Fibroblast of the conjunctiva (primary cell): ENCODE measurements at places on chromosomes 1 and 21.
A peak's percentile ranks its signal among the peaks of the same experiment; 100 is the strongest.

GRCh38 chr1:33361532-33362235, 40.8 kb upstream of the A3GALT2 start:
- DNase-seq, result no peak

DNA sequence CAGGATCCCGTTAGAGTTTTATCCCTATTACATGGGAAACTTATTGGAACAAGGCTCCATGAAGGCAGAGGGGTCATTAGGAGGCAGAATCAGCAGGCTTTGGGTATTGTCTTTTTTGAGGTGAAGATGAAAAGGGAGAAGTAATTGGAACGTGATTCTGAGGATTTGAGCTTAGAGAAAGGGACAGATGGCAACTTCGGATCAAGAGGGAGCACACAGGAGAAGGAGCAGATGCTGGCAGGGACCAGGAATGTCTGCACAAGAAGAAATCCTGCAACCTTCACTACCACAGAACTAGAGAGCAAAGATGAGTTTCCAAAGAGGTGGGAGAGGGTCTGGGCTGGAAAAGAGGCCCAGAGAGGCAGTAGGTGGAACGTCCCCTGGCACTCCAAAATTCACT, 202.8 kb downstream of the RRAGC start:
- DNase-seq, result no peak

DNA sequence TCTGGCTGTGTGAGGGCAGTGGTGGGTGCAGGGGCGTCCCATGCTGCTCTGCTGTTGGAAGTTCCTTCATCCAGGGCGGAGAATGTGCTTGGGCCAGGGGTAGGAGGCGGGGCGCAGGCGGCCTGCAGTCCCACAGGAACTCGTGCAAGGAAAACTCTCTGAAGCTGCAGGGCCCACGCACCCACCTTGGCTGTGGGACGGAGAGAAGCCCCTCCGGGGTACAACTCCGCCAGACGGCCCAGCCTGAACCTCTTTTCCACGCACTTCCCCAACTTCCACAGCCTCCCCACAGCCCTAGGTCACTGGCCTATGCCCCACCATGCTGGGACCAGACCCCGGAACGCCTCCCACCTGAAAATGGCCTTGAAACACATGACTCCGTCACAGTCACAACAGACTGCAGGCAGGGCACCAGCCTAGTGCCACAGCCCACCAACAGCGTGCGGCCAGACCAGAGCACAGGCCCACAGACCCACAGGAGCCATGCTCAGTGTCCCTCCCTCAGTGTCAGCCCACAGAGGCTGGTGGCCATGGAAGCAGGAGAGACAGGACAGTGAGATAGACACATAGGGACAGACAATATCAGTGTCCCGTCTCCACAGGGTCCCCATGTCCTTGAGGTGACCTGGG, 47.8 kb downstream of the WNT9A start:
- DNase-seq, result no peak

DNA sequence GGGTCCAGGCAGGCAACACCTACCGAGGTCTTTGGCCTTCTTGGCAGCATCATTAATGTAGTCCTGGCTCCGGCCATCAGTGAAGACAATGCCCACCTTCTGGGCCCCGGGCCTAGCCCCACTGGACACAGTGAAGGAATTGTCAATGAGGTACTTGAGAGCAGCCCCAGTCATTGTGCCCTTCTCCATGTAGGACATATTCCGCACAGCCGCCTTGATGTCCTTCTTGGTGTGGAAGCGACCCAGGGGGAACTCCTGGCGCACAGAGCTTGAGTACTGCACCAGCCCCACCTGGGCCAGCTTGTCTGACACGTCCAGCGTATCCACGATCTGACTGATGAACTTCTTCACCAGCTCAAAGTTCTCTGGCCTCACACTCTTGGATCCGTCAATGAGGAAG, 7.5 kb downstream of the MATN1 start:
- no peak for DNase-seq

- peak; percentile 68 for DNase-seq
These were observed 41.2 kb upstream of the RAB4A start for GRCh38 chr1:229229721-229230139.

- DNase-seq, result peak; percentile 79
These were observed 121.2 kb downstream of the SLC45A1 start for GRCh38 chr1:8439015-8439702.

GRCh38 chr1:111417755-111418154, 9.8 kb downstream of the OVGP1 start:
- no peak for DNase-seq

- DNase-seq, result no peak
These were observed 650.7 kb downstream of the KIF26B start for GRCh38 chr1:245805532-245805931.

DNA sequence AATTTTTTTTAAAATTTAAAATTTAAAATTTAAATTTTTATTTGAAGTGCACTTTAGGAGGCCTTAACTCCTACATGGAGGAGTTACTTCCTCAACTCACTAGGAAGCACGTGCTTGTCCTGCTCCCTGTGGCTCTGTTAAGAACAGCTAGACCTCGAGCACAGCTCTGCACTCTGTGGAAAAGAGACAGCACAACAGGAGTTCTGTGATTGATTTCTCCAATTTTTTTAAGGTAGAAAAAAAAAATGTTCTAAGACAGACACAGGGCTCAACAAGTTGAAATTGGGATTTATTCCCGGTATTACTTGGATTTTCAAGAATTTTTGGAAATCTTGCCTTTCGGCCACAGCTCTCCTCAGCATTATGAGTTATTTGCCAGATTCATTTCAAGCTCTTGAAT, 356.6 kb upstream of the LYPLAL1 start:
- no peak for DNase-seq

GRCh38 chr1:173269490-173270230, 62.5 kb upstream of the TNFSF4 start:
- peak; percentile 80 for DNase-seq

- DNase-seq, result no peak
These were observed 8.9 kb upstream of the CMPK1 start for GRCh38 chr1:47324682-47325081.

GRCh38 chr1:235910357-235911299, 43.9 kb upstream of the LYST start:
- peak; percentile 84 for DNase-seq

GRCh38 chr1:154456631-154457030, 45.4 kb upstream of the TDRD10 start:
- no peak for DNase-seq

DNA sequence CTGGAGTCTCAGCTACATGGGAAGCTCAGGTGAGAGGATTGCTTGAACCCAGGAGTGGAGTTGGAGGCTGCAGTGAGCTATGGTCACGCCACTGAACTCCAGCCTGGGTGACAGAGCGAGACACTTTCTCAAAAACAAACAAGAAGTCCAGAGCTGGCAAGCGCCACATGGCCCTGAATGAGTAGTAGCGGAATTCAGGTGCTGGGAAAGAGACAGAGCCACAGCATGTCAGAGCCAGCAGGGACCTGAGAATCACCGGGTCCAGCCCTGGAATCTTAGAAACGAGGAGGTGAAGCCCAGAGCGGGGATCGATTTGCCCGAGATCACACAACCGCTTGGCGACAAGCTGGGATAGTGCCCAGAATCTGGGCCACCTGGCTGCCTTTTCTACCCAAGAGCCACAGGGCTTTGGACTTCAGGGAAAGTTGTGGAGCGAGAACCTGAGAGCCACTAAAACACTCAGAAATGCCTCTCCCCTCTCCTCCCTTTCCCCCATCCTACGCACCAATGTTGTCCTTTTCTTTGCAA, 9.8 kb downstream of the ARL8A start:
- DNase-seq, result no peak

DNA sequence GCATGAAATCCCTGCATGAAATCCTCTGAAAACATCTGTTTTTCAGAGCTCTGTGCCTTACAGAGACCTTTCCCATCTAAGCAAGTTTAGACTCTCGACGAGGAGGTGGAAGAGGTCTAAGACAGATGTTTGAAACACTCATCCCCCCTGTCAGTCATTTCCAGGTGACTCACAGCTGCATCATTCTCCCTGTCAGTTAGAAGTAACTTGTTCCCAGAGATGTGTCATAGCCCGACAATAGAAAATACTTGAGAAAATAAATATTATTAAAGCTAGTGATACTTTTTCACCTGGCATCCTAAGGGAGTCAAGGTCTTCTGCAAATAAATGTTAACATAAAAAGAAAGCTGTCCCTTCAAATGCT, 41.6 kb upstream of the SEC16B start:
- DNase-seq, result no peak

- no peak for DNase-seq
These were observed 190.4 kb upstream of the USP25 start for GRCh38 chr21:15539376-15539775.

DNA sequence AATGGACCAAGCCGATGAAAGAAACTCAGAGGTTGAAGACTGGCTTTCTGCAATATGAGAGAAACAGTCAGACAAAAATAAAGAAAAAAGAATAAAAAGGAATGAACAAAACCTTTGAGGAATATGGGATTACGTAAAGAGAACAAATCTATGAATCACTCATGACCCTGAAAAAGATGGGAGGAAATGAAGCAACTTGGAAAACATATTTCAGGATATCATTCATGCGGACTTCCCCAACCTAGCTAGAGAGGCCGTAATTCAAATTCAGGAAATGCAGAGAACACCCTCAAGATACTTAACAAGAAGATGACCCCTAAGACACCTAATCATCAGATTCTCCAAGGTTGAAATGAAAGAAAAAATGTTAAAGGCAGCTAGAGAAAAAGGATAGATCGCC, 705.3 kb upstream of the CHRM3 start:
- DNase-seq, result peak; percentile 9

GRCh38 chr1:67839826-67840225, 6.6 kb upstream of the GNG12 start:
- no peak for DNase-seq

GRCh38 chr21:44265734-44266270, 4.1 kb upstream of the DNMT3L start:
- no peak for DNase-seq

GRCh38 chr1:85351202-85351828, 74.9 kb upstream of the BCL10 start:
- DNase-seq, result no peak

GRCh38 chr1:54257346-54257620, 57.3 kb downstream of the MRPL37 start:
- DNase-seq, result no peak

DNA sequence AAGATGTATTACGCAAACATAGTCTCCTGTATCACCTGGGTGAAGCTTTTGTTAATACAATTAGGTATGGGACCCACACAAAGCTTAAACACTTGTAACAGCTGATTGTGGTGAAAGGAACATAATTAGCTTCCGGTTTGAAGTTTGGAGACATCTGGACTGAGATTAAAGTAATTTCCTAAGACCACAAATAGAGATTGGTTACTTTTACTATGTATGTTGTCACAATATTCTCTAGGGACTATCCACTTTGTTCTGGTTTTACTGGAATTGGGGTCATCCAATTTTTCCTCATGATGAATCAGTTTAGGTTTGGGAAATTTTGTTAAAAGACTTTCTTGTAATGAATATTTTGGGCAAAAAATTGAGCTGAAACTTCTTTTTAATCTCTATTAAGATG, 71.8 kb upstream of the SAMSN1 start:
- no peak for DNase-seq

GRCh38 chr21:25409978-25410377, 197.3 kb downstream of the MRPL39 start:
- no peak for DNase-seq

DNA sequence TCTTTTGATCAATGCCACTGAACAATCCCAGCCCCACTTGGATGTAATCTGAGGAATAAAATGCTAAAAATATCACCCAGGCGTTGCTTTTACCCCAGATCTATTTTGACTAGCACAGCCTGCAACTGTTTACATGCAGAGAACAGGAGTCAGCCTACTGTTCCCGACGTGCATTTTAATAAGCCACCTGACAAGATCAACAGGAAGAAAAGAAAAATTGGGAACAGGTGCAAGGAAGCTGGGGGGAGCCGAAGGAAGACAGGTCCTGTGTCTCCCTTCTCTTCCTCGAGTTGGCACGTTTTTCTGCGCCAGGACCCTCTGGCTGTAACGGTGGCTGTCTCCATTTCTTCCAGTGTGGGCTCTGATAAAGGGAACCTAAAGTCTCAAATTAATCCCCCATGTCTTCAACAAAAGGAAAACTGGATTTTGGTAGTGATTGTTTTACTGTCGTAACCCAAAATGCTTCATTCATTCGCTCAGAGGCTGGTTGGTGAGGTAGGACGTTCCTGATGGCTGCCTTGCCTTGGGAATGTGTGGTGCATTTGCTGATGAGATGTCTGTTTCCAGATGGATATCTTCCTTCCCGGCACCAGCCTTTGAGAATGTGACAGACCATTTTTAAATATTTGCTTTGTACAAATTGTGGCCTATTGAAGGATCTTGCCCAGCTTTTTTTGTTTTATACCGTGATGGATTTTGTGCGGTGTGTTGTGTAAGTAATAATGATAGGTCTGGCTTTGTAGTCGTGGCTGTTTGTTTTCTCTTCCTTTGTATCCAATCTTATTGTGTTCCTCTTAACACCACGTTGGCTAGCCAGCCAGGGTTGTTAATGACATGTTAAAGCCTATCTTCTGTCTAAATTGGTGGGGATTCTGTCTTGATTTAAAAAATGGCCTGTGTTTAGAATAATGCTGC, 117.5 kb downstream of the C1orf21 start:
- no peak for DNase-seq

DNA sequence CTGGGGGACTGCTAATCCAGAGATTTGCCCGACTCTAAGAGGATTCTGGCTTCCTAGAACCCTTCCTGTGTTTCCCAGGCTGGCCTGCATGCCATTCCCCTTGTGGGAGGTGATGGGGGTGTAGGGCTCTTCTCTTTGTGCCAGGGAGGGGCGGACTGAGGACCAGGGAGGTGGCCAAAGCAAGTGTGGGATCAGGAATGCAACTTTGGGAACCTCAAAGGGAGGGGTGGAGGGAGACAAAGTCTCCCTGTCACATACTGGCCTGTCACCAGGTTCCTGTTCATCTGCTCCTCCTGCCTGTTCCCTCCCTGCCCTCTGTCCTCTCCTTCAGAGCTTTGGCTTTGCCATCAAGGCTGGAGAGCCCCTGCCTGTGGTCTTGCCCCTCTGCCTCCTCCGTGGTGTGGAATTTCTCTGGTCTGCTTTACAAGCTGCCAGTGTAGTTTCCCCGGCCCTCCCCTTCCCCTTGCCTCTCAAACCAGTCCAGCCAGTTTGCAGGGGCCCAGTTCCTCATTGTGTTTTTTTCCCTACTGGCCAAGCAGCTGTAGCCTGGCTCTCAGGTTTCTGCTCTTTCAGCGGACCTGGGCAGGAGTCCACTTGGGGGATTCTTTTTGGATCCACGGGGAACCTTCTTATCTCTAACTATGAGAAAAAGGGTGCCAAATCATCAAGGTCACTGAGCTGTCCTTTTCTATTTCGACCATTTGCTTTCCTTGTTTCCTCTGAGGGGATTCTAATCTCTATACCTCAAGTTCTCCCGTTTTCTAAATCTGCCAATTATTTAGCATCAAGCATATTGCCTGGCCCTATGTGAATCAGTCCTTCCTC, 1.8 kb downstream of the CGN start:
- no peak for DNase-seq

DNA sequence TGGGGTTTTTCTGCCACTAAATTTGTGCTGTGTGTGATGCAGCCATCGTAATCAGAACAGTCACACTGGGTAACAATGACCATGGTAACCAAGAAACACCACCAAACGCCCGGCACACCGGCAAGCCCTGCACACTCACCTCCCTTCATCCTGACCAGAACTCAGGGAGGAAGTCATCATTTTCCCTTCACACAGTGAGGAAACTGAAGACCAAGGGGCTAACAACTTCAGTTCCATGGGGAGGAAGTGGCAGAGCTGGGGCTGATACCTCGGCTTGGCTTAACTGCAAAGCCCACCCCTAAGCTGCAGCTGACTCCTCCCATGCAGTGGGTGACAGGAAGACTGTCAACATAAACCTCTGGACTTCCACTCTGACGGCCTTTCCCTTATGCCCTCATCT, 69.3 kb upstream of the BCAR3 start:
- DNase-seq, result no peak
